ENCODE measurements at places on chromosomes 3 and 15. TPM values are rescaled to one million over a fixed set of nuclear protein-coding genes. Genes with fewer than 3 reads are reported as not detected.

TMIE gene
- 0.74 TPM for total RNA-seq

ADCY5 gene
- 16.7 TPM for total RNA-seq

SLC22A14 gene
- total RNA-seq, result 0.49 TPM

CBLB gene
- total RNA-seq, result 58.4 TPM

CELSR3 gene
- total RNA-seq, result 2.2 TPM

MYEF2 gene
- total RNA-seq, result 7.1 TPM

CRYGS gene
- total RNA-seq, result not detected

EXD1 gene
- not detected for total RNA-seq

GRCh38 chr3:192915304-192915703 lies 2.4 kb downstream of the MB21D2 start:
- no peak overlapping the region for H3K4me3 ChIP-seq
- H3K27me3 ChIP-seq, result no peaks in the 10 kb centered on the region
- peaks cover 19% of the 10 kb centered on the region for H3K4me1 ChIP-seq

DNA sequence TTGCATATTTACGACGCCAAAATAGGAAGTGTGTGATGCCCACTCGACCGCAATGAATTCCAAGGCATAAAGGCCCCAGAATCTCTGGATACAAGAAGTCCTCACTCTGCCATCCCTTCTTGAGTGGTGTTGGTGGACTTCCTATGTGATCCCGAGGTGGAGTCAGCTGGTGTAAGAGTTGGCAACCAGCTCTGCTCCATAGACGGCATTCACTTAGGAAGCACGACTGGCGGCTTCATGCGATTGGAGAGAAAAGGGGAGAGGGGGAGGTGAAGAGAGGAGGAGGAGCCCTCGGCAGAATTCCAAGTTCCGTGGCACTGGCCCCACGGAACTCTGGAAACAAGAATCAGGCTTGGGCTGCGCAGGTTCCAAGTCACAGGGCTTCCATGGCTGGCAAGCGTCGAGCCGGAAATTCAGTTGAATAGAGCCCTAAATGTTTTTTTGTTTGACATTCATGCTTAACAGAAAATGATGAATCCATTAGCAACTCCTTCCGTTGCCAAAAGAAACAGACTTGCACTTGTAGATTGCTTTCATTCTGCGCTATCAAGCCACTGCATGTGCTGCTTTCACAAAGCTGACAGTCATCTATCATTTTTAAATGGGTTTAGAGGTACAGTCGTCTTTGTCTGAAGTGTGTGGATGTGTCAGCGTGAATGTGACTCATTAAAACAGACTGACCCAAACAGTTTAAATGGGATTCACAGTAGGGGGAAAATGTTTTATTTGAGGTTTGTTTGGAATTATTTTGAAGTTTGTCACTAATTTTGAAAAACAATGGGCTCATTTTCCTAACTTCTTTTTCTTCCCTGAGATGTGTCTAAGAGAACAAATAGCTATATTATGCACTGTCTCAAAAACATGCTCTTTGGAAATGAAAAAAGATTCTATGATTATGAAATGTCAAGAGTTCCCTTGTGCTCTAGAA lies 428.3 kb upstream of the ATP11B start:
- no peak overlapping the region for H3K27ac ChIP-seq
- no peak overlapping the region for H3K4me3 ChIP-seq
- no peaks in the 10 kb centered on the region for H3K27me3 ChIP-seq
- no peak for DNase-seq
- no peaks in the 10 kb centered on the region for H3K4me1 ChIP-seq
- no peaks in the 10 kb centered on the region for H3K36me3 ChIP-seq

DNA sequence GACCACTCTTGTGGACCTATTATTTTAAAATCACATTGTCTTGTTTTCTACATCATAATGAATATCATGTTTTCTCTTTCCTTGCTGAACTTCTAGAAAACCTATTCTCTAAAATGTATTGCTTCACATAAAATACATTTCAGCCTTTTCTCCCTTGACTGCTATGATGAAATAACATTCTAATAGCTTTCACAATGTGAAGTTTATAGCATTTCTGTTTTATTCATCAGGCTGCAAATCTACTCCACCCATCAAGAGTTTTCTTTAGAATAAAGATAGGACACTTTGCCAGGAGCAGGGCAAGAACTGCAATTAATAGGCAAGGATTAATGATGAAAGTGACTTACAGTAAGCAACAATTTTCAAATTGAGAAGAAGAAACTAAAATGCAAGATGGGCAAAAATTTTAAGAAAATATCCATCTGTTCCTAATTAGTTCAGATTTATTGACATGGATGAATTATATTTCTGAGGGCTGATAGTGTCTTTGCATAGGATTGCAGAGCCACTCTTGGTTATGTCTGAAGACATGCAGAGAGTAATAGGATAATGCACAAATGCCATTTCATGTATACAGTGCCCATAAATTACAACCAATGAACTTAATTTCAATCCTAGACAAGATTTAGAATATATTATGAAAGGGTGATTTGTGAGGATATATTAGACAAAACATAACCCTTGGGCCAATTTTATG lies 21.7 kb downstream of the LEKR1 start:
- no peak overlapping the region for H3K4me3 ChIP-seq
- no peak overlapping the region for H3K27ac ChIP-seq
- no peaks in the 10 kb centered on the region for H3K4me1 ChIP-seq
- DNase-seq, result no peak
- no peaks in the 10 kb centered on the region for H3K27me3 ChIP-seq

GRCh38 chr3:114848082-114848481 lies 299.0 kb downstream of the ZBTB20 start:
- DNase-seq, result no peak
- no peak overlapping the region for H3K27ac ChIP-seq
- H3K27me3 ChIP-seq, result no peaks in the 10 kb centered on the region
- no peaks in the 10 kb centered on the region for H3K36me3 ChIP-seq

DNA sequence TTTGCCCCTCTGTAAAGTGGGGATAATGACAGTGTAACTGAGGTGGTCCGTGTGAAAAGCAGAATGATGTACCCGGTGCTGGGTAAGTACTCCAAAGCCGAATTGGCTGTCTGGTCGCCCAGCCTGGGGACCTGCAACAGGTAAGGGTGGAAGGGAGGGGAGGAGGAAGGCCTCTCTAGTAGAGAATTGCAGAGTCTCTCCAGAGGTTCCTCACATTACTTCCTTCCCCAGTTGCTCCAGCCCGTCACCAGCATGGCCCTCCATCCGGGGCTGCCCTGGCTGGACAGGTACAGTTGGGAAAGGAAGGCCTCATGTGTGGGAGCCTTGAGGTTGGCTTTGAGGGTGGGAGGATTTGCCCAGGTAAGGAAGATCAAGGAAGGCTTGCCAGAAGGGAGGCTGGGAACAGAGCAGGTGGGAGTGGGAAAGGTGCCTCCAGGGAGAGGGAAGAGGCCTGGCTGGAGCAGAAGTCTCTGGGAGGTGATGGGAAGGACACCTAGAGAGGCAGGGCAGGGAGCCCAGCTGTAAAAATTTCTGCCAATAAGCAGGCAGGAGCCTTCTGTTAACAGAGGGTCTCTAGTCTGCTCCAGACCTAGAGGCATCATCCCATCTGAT lies 1.7 kb upstream of the PSTPIP1 start:
- peaks cover 22% of the 10 kb centered on the region for H3K4me1 ChIP-seq
- H3K36me3 ChIP-seq, result no peaks in the 10 kb centered on the region
- H3K27ac ChIP-seq, result no peak overlapping the region
- no peak overlapping the region for H3K4me3 ChIP-seq
- no peaks in the 10 kb centered on the region for H3K27me3 ChIP-seq

DNA sequence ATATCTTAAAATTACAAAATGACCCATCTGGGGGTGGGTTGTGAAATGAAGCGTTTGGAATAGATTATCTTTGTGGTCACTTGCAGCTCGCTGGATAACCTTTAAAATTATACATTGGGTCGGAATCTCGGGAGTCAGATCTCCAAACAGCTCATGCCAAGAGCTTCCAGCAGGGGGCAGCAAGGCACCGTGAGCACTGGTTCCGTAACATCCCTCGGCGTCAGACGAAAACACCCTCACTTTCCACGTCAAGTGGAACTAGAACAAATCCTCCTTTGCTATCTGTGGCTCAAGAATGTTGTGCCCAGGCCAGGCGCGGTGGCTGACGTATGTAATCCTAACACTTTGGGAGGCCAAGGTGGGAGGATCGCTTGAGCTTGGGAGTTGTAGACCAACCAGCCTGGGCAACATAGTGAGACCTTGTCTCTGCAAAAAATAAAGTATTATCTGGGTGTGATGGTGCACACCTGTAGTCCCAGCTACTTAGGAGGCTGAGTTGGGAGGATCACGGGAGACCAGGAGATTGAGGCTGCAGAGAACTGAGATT lies 31.1 kb downstream of the UMPS start:
- H3K27ac ChIP-seq, result peak overlapping the region; percentile 64
- H3K4me1 ChIP-seq, result peaks cover 20% of the 10 kb centered on the region
- DNase-seq, result no peak
- no peaks in the 10 kb centered on the region for H3K27me3 ChIP-seq
- peaks cover 38% of the 10 kb centered on the region for H3K36me3 ChIP-seq
- H3K4me3 ChIP-seq, result no peak overlapping the region

GRCh38 chr15:57323806-57324589 lies 52.3 kb upstream of the CGNL1 start:
- peaks cover 8% of the 10 kb centered on the region for H3K4me1 ChIP-seq
- no peak for DNase-seq
- H3K27ac ChIP-seq, result peak overlapping the region; percentile 68
- H3K4me3 ChIP-seq, result no peak overlapping the region

GRCh38 chr15:89630974-89631901 lies 24.0 kb downstream of the KIF7 start:
- no peak for DNase-seq
- H3K27me3 ChIP-seq, result no peaks in the 10 kb centered on the region
- no peak overlapping the region for H3K27ac ChIP-seq
- no peak overlapping the region for H3K4me3 ChIP-seq
- no peaks in the 10 kb centered on the region for H3K4me1 ChIP-seq

DNA sequence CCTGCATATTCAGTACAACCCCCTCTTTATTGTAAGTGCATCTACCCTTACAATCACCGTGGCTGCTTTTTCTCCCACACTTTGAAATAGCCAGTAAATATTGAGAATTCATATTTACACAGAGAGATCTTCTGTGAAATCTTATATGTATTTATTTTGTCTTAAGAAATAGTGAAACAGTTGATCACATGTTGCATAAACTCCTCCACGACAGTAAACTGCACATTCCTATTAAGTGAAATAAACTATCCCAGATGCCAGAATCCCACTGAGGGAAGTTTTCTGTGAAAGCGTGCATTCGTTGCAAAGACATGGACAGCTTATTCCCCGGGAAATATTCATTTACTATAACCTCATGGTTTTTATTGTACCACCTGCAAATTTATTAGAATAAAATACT lies 796.0 kb downstream of the ROBO2 start:
- H3K4me1 ChIP-seq, result no peaks in the 10 kb centered on the region
- no peaks in the 10 kb centered on the region for H3K36me3 ChIP-seq
- H3K4me3 ChIP-seq, result no peak overlapping the region
- no peak overlapping the region for H3K27ac ChIP-seq
- DNase-seq, result no peak

GRCh38 chr3:86228101-86228500 lies 762.8 kb downstream of the VGLL3 start:
- no peak overlapping the region for H3K27ac ChIP-seq
- no peak overlapping the region for H3K4me3 ChIP-seq
- no peak for DNase-seq
- no peaks in the 10 kb centered on the region for H3K36me3 ChIP-seq

- H3K27ac ChIP-seq, result no peak overlapping the region
- no peaks in the 10 kb centered on the region for H3K27me3 ChIP-seq
- no peak overlapping the region for H3K4me3 ChIP-seq
- H3K36me3 ChIP-seq, result no peaks in the 10 kb centered on the region
- no peak for DNase-seq
These were observed 218.6 kb downstream of the TBC1D2B start for GRCh38 chr15:77858792-77859490.

- H3K27me3 ChIP-seq, result no peaks in the 10 kb centered on the region
- no peak overlapping the region for H3K4me3 ChIP-seq
- DNase-seq, result no peak
These were observed 32.9 kb upstream of the LYZL4 start for GRCh38 chr3:42443292-42443691.

DNA sequence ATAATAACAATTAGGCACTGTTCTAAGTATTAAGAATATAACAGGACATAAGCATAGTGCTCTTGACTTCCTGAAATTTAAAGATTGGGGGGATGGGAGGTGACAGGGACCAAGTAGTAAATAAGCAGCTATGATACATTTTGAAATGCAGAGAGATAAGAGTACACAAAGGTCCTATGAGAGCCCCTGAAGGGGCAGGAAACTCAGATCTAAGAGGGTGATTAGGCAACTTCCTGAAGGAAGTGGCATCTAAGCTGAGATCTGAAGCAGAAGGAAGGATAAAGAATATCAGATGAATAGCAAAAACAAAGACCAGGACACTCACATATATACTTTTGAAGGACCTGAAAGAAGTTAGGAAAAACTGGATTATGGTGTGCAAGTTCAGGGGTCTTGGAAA lies 415.2 kb upstream of the FRG2C start:
- no peaks in the 10 kb centered on the region for H3K27me3 ChIP-seq
- no peaks in the 10 kb centered on the region for H3K4me1 ChIP-seq
- no peak for DNase-seq
- no peak overlapping the region for H3K27ac ChIP-seq

DNA sequence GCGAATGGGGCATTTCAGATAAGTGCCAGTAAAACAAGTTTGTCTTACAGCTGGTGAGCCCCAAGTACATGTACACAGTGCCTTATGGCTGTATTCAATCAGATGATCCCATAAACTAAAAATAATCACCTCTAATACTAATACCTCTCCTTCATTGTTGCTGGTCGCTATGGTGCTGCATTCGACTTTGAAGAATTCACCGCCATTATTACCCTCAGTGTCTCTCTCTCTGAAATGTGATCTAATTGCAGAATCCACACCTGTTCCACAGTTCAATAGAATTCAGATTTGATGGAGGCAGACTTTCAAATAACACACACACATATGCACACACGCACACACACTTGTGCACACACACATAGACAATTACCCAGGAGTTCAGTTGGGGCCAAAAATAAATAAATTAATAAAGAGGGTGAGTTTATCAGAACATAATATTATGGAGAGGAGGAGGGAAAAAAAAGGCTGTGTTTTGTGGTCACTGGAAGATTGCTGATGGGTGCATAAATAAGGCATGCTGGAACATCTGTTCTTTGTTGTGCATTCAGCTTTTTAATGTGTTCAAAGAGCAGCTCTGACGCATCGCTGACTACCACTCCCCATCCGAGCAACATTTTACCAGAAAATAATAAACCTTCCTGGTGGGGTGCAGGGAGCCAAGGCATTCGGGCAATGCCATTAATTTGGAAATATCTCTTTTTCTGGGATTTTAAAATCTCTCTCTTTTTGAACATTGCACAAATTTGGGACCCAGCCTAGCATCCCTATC lies 235.7 kb downstream of the SATB1 start:
- H3K27me3 ChIP-seq, result no peaks in the 10 kb centered on the region
- no peaks in the 10 kb centered on the region for H3K36me3 ChIP-seq
- no peak for DNase-seq
- H3K4me3 ChIP-seq, result no peak overlapping the region
- no peaks in the 10 kb centered on the region for H3K4me1 ChIP-seq
- no peak overlapping the region for H3K27ac ChIP-seq

GRCh38 chr3:160569894-160570652 lies 4.7 kb upstream of the KPNA4 start:
- peaks cover 8% of the 10 kb centered on the region for H3K4me1 ChIP-seq
- no peak for DNase-seq
- no peak overlapping the region for H3K4me3 ChIP-seq
- no peaks in the 10 kb centered on the region for H3K36me3 ChIP-seq
- H3K27me3 ChIP-seq, result no peaks in the 10 kb centered on the region

Measured in vagina (tissue), 2 donors.